Activated naive CD8-positive, alpha-beta T cell treated with anti-CD3 and anti-CD28 coated beads, Interleukin-2, amount 10 ng/mL, durations not matched to agents 7 days and 5 days (primary cell): ENCODE measurements at places on chromosomes 7 and 10.

DNA sequence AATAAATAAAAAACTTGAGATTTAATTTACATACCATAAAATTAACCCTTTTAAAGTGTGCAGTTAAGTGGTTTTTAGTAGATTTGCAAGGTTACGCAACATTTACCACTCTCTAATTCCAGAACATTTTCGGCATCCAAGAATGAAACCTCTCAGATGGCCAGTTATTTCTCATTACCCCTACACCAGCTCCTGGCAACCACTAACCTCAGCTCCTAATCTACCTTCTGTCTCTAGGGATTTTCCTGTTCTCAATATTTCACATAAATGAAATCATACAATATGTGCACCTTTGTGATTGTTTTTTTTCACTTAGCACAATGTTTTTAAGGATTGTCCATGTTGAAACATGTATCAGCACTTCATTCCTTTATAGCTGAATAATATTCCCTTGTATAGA is 45.1 kb downstream of the INPP5F start:
- no peak for DNase-seq

GRCh38 chr10:111506266-111507034 is 429.6 kb downstream of the ADRA2A start:
- no peak for DNase-seq

DNA sequence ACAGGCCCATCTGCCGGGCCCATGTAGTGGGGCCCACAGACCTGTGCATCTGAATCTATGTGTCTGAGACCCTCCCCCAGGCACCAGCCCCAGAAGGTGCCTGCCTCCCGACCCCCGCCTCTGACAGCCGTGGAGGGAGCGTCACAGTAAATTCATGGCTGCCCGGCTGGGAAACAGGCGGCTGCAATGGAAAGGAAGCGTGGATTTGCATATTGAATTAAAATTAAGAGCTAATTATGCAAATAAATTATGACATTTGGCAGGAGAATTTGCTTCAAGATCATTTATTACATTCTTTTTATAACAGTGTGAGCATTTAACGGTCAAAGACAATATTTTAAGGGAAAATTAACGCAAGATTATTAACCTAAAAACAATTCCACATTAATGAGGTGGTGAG is 92.3 kb downstream of the HIF1AN start:
- DNase-seq: no peak

GRCh38 chr10:124041675-124042445 is 51.5 kb downstream of the CHST15 start:
- DNase-seq: no peak

GRCh38 chr7:4245135-4245865 is 436.8 kb upstream of the FOXK1 start:
- DNase-seq: no peak

DNA sequence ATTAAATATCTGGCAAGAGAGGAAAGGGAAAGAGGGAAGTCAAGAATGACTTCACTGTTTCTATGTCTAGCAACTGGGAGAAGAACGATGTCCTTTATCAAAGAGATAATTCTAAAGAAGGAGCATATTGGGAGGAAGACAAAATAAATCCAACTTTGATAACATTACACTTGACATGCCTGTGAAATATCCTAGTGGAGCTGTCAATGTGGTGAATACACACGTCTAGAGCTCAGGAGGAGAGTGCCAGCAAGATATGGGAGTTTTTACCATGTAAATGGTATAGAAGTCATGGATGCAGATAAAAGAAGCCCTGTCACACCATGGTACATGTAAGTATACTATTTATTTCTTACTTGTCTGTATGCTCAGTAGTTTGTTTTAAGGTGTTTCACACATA is 356.7 kb downstream of the HPSE2 start:
- no peak for DNase-seq

DNA sequence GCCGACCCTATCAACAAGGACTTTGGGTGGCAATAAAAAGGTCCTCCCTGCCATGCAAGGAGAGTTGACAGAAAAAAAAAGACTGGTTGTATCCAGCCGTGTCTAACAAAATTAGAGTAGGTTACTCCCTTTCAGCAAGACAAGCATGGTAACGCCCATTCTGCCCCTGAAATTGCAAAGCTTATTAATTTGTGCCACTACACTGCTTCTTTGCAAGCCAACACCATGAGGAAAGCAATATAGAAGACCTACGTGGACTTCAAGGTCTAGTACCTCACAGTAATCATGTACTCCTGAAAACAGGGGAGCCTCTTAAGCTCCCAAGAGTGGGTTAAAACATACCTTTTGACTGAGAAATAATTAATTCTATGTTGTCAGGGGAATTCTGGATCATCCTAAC is 90.3 kb downstream of the FRMPD2 start:
- no peak for DNase-seq
